ENCODE measurements at places on chromosomes 4 and X.

GRCh38 chr4:8336412-8337075 is 67.0 kb downstream of the HTRA3 start:
- no peak for DNase-seq

- no peak for DNase-seq
Measured at GRCh38 chr4:179307297-179308136, 1865.3 kb upstream of the AGA start.

DNA sequence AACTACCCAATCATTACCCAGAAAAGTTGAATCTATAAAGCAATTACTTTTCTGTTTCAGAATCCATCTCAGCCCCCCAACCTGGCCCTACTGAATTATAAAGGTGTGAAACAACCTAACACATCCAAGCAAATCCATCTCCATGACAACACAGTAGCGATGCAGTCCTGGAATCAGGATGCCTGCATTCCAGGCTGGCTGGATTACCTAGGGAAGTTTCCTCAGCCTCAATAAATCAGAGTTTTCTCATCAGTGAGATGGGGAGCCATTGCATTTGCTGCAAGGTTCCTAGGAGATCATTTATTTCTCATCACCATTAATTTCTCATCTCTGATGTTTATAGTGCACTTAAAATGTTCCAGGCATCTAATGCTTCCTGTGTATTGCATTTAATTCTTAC is 46.0 kb downstream of the LNX1 start:
- no peak for DNase-seq

DNA sequence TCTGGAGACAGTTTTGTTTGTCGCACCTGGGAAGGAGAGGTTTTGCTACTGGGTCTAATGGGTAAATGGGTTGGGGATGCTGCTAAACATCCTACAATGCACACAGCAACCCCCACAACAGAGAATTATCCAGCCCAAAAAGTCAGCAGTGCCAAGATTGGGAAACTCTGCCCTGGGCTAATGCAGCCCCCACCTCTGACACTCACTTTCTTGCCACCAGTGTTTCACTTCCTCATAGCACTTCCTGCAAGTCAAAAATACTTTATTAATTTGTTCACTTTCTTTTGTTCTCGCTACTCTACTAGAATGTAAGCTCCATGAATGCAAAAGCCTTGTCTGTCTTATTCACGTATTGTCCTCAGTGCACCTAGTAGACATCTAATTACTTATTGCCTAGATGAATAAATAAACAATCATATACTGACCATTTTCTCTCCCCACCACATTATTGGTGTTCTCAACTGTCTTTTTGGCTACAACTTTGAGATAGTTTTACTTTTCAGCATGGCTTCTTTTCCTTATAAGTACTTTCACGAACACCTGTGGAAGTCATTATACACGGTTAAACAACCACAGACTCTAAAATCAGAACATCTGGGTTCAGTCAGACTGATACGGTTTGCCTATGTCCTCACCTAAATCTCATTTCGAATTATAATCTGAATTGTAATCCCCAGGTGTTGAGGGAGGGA is 82.0 kb upstream of the PITX2 start:
- DNase-seq: no peak

- DNase-seq: no peak
Measured at GRCh38 chr4:23371533-23371932, 518.3 kb downstream of the PPARGC1A start.

- no peak for DNase-seq
Measured at GRCh38 chr4:37478151-37478550, 208.0 kb downstream of the RELL1 start.

DNA sequence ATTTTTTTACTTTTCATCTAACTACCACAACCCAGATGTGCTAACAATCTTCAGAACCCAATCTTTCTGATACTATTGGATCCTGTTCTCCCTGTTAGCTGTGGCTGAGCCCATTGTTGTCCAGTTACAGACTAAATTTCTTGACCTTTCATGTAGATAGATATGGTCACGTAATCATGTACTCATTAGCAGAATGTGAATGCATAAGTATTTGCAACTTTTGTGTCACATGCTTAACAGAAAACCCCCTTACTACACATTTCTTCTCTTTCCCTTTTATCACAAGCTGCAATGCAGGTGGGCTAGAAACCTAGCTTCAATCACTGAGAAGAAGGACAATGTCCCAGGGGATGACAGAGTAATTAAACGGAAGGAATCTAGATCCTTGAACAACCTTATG is 13.1 kb upstream of the FAM13A start:
- no peak for DNase-seq

DNA sequence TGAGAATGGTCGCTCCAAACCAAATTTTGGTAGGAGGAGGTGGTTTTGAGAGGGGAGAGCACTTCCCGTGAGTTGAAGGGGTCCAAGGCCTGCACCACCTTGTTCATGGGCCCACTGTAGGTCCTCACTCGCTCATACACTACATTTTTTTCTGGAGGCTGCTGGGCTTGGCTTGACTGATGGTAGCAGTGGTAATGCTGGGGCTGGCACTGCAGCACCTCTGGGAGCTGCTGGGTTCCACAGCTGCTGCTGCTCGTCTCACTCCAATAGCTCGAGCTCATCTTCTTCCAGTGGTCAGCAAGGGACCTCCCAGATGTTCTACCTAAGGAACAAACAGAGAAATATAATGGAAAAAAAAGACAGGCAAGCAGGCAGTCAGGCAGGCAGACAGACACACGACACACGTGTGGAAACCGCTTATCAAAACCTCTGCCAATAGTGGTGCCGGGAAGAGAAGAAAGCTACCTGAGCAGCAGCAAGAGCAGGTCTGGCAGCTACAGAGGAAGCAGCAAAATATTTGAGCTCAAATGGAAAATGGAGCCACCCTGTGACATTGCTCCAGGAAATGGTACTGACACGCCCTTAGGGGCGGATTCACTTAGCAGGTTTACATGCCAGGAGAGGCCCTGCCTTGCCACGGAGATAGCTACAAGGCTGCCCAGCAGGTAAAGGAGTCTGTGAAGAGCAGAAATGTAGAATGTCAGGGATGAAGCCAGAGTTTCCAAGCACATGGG is at the start of gene POF1B:
TSS of gene POF1B (minus strand) at position 492 of the 734 bp plus-strand sequence. CDS start at position 281, 211 bp downstream.
- no peak for DNase-seq

DNA sequence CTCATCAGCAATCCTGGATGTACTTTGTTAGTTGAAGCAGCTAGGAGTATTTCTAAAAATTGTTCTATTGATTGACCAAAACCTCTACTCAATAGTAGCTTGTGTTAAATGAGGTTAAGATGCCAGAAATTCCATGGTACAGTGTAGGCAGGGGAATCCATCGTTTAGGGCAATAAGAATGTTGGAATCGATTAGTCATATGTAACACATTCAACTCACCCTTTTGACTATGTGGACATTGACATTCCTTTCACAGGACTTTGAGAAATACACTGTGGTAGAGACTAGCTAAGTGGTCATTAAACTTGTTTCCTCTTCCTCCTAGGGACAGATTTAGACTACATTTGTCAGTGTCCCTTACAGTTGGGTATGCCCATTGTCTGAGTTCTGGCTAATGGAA is 40.2 kb downstream of the KDM5C start:
- DNase-seq: no peak

- DNase-seq: no peak
Measured at GRCh38 chr4:156505341-156505955, 466.2 kb downstream of the PDGFC start.

- DNase-seq: no peak
Measured at GRCh38 chr4:102525097-102525496, 23.9 kb downstream of the NFKB1 start.

- DNase-seq: peak; percentile 17
Measured at GRCh38 chrX:102950908-102951866, 14.1 kb downstream of the RAB40AL start.

- DNase-seq: no peak
Measured at GRCh38 chr4:115657991-115658650, 544.7 kb upstream of the NDST4 start.

DNA sequence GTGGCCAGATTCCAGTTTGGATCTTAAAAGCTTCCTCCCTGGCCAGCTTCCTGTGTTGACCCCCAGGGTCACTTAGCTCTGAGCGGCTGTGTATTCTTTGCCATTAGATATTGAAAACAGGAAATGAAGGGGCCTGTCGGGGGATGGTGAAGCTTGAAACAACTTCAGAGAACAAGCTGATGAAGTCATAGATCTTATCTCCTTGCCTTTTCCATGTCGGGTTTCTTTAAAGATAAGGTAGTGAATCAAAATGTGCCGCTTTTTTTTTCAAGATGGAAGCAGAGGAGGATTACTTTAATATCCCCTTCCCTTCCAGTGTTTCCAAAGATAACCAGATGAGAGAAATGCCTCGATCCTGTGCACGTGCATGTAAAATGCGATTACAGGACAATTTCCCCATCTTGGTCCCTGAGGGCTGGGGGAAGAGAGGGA is 508.5 kb downstream of the MID1IP1 start:
- DNase-seq: no peak

- no peak for DNase-seq
Measured at GRCh38 chr4:8326206-8326605, 56.7 kb downstream of the HTRA3 start.

DNA sequence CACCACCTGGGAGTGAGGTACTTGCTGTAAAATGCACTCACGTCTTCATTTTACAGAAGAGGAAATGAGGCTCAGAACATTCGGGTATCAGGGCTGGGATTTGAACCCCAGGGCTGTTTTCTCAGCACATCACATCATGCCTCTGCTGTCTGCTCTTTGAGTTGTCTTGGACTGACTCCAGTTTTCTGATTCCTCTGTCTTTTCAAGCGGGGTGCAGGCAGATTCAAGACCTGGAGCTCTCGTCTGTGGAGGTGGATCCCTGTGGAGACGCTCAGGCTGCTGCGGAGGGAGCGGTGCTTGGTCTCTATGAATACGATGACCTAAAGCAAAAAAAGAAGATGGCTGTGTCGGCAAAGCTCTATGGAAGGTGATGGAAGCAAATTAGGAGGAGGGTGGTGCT is 6.3 kb downstream of the LAP3 start:
- no peak for DNase-seq

GRCh38 chrX:49238735-49239134 is 3.5 kb downstream of the CCDC22 start:
- no peak for DNase-seq

DNA sequence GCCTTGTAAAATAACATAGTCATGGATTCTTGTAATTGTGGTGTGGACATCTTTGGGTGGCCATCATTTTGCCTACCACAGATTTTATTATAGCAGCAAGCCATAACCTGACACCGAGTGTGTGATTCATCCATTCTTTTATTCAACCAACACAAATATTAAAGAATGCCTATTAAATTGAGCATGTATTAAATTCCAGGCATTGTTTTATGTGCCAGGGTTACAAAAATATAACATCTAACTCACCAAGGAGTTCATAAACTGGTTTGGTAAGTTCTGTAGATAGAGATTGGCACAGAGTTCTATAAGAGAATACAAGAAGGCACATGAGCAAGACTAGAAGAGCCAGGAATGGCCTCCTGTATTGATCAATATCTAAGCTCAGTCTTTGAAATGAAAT is 18.0 kb downstream of the NBDY start:
- no peak for DNase-seq

DNA sequence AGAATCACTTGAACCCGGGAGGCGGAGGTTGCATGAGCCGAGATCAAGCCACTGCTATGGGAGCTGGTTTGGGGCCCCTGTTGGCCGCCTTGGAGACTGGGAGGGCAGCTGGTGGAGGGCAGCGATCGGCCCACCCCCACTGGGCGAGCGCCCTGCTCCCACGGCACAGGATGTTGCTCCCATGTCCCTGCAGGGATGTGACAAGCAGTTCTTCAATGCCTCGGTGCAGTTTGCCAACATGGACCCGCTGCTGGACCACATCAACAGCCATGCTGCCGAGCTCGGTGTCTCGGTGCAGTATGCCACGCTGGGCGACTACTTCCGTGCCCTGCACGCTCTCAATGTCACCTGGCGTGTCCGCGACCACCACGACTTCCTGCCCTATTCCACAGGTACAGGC is 19.4 kb downstream of the MAN2B2 start:
- no peak for DNase-seq

DNA sequence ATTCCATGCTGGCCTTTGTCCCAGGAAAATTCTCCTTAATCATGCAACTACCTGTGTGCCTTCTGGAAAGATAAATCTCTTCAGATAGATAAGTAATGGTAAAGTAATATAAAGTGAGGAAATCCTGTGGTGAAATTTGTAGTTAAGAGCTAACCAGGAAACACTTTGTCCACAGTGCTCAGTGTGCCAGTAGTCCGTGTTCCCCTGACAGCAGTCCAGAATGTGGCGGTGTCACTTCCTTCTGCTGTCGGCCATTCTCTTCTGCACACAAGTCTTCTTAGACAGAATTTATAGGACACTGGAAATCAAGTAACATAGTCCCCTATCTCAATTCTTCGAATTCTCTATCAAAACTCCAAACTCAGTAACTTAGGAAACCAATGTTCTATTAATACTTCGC is 5.7 kb upstream of the CXXC4 start:
- DNase-seq: no peak

- no peak for DNase-seq
Measured at GRCh38 chr4:169225812-169226211, 44.9 kb downstream of the SH3RF1 start.

DNA sequence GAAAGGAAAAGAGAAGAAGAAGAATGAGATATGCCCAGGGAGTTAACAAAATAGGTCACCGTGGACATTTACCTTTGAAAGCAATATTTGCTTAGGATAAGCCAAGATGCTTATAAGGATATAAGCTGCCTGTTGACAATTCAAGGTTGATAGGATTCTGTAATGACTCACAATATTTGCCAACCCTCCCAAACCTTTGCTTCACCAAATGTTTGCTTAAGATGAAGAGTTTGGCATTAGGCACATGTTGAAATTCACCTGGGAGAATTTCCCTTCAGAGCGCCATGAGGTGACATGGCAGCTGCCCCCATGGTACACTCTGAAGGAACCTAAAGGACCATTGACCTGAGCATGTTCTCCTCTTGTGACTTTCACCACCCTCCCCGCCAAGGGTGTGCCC is 4.6 kb downstream of the PALLD start:
- no peak for DNase-seq

DNA sequence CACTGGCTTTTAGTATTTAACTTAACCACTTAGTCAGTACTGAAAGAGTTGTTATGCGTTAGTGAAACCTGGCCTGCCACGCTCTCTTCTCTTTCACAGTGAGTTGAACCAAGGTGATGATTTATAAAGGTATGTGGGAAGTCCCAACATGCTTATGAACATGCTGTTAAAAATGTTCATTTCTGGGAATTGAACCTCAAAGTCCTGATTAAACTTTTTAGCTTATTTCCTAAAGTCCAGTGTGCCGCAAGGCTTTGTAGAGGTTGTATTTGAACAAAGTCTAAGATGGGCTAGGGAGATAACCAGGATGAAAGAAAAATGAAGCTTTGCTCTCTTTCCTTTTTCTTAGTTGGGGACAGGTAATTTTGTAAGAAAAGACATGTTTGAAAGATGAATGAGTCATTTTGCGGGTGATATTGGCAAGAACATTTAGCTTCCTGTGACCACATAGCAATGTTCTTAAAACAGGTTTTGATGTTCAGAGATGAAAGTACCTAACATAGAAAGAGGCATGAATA is 270.3 kb downstream of the DTHD1 start:
- no peak for DNase-seq

DNA sequence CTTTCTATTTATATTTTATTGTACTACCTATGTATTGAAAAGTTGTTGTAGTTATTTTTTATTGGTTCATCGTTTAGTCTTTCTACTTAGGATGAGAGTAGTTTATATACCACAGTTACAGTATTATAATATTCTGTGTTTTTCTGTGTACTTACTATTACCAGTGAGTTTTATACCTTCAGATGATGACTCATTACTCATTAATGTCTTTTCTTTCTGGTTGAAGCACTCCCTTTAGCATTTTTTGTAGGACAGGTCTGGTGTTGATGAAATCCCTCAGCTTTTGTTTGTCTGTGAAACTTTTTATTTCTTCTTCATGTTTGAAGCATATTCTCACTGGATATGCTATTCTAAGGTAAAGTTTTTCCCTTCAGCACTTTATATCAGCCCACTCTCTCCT is 7.7 kb downstream of the LUZP4 start:
- no peak for DNase-seq

All from activated CD8-positive, alpha-beta memory T cell treated with anti-CD3 and anti-CD28 coated beads for 1 hour (primary cell).